Dermis blood vessel endothelial cell (primary cell): ENCODE measurements at places on chromosomes 12 and 14.

DNA sequence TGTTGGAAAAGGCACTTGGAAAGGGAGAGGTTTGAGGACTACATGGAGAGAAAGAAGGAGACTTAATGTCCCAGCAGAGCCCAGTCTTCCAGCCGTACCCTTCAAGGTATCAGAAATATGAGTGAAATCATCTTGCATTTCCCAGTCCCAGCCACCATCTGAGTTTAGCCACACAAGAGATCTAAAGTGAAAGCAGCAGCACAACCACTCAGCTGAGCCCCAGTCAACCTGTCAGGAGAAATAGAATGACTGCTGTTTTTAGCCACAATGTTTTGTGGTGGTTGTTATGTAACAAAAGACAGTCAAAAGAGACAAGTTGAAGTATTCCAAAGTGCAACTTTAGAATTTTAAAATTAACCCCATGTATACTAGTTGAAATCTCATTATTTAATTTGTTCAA is 28.0 kb downstream of the DERA start:
- no peak for DNase-seq

- DNase-seq = no peak
These were observed 2.1 kb upstream of the DNAJC22 start for GRCh38 chr12:49344486-49345050.

GRCh38 chr12:77615332-77615731 is 215.4 kb upstream of the NAV3 start:
- peak; percentile 10 for DNase-seq

DNA sequence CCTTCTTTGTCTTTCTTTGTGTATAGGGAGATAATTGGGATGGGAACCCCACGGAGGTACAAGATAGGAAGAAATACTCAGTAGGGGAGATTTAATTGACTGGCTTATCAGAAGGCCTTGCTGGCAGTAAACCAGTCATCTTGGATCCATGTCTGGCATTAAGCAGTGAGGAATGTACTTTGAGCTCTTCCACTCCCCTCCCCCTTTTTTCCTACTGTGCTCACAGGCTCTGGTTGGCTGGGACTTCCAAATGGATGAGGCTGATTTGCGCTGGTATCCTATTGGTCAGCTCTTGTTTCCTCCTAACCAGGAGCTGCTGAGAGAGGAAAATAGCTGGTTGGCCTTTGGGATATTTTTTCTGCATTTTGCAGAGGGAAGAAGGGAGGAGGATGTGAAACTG is 24.7 kb downstream of the NGDN start:
- DNase-seq = no peak

- peak; percentile 75 for DNase-seq
These were observed 24.4 kb upstream of the CRACR2A start for GRCh38 chr12:3777206-3777809.
